GOT3 (cell line): ENCODE measurements at places on chromosomes 13 and 19.

GRCh38 chr19:5843295-5843927 is 3.9 kb upstream of the FUT6 start:
- DNase-seq, result no peak

- no peak for DNase-seq
Measured at GRCh38 chr13:28041031-28041461, 52.6 kb upstream of the URAD start.

- no peak for DNase-seq
Measured at GRCh38 chr19:35083691-35084508, 31.7 kb upstream of the FXYD3 start.

DNA sequence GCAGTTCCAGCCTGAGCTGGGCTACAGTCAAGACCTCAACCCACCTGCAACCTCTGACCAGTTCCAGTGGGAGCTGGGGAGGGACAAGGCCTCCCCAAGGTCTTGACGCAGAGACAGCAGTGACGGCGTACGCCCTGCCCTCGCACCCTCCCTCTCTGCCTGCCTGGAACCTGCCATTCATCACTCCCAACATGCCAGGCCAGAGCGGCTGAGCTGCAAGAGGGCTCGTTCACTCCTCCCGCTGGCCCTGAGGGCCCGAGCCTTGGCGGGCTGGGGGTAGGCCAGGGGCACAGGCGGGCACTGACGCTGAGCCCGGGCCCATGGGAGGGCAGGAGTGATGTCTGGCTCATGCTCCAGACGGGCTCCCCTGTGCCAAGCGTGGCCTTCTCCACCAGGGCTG is 8.2 kb downstream of the NDUFA11 start:
- no peak for DNase-seq

GRCh38 chr19:41930926-41931592 is 2.8 kb upstream of the ERFL start:
- DNase-seq, result no peak

DNA sequence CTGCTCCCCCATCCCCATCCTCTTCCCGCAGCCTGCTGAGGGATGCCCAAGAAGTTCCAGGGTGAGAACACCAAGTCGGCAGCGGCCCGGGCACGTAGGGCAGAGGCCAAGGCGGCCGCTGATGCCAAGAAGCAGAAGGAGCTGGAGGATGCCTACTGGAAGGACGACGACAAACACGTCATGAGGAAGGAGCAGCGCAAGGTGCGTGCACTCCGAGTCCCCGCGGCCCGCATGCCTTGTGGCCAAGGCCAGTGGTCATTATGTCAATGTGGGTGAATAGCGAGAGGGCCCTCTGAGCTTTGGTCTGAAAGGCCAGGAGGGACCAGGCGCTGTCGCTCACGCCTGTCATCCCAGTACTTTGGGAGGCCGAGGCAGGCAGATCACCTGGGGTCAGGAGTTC is 3.6 kb downstream of the CCDC124 start:
- no peak for DNase-seq

GRCh38 chr19:508204-509150 is 1.2 kb downstream of the TPGS1 start:
- no peak for DNase-seq

DNA sequence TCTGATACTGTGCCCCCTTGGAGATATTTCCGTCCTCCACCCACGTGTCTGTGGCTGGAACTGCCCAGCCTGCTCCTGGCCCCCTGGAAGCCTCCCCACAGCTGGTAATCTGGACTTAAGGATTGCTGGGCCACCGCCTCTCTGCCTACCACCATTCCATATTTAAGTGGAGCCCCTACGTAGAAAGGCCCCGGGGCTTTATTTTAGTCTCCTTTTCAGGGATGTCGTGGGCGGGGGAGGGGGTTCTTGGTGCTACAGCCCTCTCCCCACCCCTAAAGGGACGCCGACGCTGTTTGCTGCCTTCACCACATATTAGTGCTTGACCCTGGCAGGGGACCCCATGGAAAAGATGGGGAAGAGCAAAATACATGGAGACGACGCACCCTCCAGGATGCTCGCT is 2.7 kb upstream of the NOP53 start:
- no peak for DNase-seq

DNA sequence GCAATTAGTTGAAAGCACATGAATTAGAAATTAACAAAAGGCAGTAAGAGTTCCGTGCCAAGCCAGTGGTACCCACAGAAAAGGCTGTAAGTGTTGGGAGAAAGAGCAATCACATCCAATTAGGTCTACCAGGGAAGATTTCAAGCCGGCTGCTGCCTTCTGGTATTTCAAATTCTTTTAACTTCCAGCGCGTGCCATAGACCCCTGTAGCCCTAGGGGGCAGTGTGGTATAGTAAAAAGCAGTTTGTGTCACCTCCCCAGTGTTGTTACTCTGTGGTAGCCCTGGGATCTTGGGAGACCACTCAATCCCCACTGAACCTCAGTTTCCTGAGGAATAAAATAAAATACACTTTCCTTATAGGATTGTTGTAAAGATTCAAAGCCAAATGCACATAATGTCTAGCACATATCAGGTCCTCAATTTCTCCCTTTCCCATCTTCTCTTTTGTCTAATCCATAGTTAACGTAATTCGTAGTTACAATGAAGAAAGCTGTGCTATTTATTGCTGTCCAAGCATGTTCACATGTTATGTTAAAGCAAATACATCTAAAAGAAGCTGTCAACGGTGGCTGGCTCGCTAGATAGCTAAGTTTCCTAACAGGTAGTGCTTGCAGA is 230.2 kb downstream of the TDRD3 start:
- no peak for DNase-seq

- no peak for DNase-seq
Measured at GRCh38 chr19:4557144-4557970, 2.1 kb downstream of the SEMA6B start.

DNA sequence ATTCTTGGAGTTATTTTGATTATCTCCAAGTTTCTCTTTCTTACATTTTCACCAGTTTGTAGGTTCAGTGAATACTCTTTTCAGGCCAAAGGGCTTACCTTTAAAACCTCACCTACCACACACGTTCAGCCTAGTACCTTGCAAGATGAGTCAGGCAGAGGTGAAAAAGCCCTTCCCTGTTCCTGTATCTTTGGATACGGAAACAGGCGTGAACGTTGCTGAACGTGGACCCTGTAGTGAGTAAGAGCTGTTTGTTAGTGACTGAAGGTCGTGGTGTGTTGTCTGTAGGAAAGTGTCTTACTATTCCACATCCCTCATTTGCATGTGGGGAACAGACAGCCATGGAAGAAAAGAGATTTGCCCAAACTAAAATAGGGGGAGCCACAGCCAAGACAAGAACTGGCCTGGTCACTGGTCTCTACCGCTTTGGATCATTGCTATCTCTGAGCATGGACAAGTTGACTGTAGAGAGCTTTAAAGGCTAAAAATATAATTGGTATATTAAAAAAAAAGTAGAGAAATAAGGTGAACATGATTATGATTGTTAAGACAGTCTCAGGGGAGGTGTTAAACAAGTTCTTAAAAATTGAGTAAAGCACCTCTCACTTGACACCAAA is 3.5 kb downstream of the CEBPG start:
- no peak for DNase-seq

DNA sequence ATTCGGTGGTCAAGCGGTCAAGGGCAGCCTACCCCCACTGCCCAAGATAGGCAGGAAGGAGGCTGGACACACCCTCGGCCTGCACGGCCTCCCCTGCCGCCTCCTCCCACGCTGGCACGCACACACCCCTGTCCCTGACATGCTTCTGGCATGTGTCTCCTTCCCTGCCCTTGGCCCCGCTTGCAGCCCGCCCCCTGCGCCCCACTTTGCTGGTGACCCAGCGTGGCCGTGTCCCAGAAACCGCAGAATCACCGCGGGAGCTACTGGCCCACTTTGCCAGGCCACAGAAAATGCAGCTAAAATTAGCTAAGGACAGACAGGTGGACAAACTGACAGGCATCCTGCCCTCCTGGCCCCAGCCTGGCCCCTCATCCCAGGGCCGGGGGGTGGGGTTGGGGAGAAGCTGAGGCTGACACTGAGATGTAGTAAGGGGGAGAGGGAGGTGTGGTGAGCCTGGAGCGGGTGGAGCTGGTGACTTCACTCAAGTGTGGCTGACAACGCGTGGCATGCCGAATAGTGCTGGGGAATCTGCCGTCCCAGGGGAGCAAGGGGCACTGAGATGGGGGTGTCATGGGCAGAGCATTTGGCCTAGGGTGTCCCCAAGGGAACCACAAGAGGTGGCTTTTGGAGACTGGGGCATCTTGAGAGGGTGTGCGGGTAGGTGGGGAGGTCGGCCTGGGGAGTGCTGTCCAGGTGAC is 2.4 kb downstream of the SHANK1 start:
- no peak for DNase-seq

DNA sequence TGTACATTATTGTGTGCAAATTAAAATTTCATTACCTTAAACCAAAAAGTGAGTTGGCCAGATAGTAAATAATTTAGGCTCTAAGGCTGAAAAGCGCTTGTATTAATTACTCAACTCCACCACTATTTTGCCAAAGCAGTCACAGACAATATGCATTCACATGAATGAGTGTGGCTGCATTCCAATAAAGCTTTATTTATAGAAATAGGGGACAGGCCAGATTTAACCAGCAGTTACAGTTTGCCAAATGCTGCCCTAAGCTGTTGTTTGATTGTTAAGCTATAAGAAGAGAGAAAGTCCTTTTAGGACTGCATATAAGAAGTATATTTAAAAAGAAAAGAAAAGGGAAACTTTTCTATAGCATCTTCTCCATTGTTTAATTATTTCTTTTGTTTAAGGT is 342.6 kb downstream of the ITGBL1 start:
- no peak for DNase-seq

DNA sequence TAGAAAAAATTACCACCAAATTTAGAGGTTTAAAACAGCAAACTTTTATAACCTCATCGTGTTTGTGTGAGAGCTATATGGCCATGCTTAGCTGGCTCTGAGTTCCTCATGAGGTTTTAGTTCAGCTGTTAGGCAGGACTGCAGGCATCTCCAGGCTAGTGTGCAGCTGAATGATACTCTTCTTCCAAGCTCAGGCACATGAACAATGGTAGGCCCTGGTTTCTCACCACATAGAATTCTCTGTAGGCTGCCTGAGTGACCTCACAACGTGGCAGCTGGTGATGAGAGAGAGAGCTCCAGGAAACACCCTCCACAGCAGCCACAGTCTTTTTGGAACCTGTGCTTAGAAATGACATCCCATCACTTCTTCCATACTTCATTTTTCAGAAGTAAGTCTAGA is 540.6 kb upstream of the MIR17HG start:
- no peak for DNase-seq

GRCh38 chr19:18613589-18614234 is 1.0 kb downstream of the TMEM59L start:
- no peak for DNase-seq

- no peak for DNase-seq
Measured at GRCh38 chr13:20567881-20568528, 1.0 kb downstream of the IFT88 start.
